ENCODE measurements at places on chromosomes 7 and 10.

GRCh38 chr10:48895803-48896195 is 43.8 kb downstream of the LRRC18 start:
- no peak for DNase-seq

DNA sequence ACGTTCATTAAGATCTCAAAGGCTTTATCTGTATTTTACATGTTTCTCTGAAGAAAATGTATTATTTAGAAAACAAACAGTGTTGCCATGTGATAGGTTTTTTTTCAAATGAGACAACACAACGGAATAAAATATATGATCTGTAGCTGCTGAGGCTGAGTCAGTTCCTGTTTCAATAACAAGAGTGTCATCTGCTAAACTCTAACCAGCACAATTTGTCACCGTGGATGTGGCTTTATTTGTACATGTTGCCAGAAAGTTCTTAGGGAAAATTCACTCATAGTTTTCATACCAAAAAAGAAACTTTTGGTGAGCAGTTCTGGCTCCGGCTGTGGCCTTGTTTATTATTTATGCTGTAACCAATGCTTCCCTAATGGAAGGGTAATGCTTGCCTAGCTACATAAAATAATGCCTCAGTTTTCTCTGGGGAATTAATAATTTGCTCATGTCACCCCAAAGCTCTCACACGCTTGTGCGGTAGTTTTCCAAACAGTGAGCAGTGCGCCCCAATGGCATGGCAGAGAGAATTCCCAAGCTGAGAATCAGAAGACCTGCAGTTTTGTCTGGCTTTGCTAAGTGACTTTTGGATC is 20.3 kb upstream of the KLF6 start:
- no peak for DNase-seq

DNA sequence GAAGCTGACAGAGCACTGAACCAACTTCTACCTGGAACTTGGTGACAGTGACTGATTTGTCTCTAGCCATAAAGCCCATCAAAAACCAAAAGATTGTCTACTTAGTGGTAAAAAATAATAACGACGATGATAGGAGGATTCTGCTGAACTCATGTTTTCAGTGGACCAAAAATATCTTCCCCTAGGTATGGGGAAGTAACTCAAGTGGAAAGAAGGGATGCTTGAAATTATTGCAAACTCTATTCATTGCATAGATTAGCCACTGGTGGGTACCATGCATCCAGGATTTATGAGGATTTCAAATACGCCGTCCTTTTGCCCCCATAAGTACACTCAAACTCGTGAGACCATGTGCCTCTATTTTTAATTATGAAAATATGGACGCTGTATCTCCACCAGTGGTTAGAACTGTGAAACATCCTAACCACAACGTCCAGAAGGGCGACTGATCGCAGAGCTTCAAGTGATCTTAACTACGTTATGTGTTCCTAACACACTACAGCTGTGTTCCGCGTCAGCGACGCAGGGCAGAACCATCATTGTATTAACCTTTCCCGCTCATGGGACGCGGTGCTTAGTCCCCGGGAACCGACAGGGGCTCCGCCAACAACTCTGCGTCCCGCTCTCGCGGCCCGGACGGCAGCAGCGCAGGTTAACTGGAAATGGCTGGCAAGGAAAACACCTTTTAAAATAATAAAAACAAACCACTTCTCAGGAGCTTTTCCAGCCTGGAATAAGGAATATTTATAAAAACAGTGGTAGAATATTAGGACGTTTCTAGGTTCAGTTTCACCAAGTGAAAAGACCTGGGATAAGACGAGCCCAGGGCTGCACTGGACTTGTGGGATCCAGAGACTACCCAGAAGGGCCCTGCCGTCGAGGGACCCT is 776 bp downstream of the PEX1 start:
- peak; percentile 24 for DNase-seq

DNA sequence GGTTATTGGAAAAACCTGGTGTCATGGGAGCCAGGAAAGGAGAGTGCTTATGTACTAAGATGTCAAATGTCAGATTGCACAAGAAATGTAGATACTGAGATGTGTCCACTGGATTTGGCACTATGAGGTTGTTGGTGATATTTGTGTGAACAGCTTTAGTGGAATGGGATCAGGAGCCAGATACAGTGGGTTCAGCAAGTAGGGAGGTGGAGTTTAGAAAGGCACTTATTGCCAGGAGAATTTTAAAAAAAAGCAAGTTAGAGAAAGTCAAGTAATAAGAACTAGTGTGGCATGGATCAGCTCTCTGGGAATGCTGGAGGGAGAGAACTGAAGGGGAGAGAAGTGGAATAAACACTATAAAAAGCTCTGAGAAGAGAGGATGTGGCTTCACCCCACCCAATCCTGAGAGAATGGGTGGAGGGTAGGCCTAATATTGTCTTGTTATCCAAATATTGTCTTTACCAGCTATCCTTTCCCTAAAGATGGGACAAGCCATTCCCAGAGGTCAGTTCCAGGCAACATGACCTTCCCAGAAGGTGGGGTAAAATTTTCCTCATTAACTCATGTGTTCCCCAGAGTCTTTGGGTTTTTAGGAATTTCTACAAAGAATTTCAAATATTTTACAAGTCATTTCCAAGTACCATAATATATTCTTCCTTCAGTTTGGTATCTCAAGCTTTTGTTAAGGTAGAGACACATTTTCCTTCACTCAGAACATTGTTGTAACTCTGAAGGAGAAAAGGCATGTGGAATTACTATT is 42.3 kb downstream of the ENTPD1 start:
- no peak for DNase-seq

DNA sequence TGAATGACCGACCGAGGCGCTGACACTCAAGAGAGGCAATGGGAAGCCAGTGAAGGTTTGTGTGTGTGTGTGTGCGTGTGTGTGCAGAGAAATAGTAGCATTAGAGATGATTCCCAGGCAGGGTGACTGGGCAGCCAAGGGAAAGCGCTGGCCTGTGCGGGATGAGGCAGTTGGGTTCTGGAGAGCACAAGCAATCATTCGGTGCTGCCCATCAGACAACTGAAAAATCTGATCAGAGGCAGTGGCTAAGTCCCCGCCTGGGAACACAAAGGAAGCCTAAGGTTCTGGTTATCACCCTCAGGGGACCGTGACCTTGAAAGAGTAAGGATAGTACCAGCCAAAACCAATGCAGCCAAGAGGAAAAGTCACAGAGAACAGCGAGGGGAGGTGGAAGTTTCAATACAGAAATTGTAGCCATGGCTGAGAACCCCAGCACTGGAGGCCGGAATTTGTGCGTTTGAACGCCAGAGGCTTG is 868 bp upstream of the PDCD4 start:
- no peak for DNase-seq

DNA sequence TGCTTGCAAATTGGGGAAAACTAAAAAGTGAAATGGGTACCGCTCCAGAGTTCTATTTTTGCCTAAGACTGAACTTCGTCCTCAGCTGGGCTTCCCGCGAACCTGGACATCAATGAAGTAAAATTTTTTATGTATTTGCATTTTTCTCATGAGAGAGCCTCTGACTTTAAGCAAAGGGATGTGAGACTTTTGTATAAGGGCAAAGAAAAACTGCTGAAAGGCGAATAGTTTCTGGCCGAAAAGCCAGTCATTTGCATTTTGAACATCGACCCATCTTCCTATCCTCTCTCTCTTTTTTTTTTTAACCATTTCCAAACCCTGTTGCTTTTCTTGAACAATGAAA is 573 bp downstream of the PMPCB start:
- no peak for DNase-seq

GRCh38 chr10:91642831-91643692 is 10.2 kb upstream of the PPP1R3C start:
- DNase-seq: no peak

GRCh38 chr7:24932815-24933214 is 47.2 kb downstream of the OSBPL3 start:
- DNase-seq: no peak

- DNase-seq: no peak
Measured at GRCh38 chr7:1301882-1302251, 69.2 kb downstream of the UNCX start.

DNA sequence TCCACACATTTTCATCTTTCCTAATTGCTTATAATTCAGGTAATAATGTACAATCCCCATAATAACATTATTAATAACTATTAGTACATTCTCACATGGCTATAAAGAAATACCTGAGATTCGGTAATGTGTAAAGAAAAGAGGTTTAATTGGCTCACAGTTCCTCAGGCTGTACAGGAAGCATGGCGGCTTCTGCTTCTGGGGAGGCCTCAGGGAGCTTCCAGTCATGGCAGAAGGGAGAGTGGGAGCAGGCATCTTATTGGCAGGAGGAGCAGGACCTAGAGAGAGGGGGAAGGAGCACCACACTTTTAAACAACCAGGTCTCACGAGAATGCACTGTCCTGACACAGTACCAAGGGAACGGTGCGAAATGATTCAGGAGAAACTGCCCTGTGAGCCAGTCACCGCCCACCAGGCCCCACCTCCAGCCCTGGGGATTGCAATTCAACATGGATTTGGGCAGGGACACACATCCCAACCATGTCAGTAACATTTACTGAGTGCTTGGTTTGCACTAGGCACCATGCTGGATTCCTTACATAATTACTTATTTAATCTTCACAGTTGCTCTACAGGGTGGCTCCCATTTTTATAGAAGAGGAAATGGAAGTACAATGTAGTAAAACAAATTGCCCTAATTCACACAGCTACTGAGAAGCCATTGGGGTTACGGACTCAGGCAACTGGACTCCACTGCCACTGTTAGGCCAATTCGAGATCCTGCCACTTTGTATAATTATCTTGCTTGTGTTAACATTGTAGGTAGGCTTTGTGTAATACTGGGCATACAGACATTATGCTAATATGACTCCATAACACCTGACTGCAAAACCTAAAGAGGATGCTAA is 8.7 kb upstream of the ESYT2 start:
- DNase-seq: no peak

- DNase-seq: no peak
Measured at GRCh38 chr10:35726846-35727245, 84.8 kb upstream of the FZD8 start.

DNA sequence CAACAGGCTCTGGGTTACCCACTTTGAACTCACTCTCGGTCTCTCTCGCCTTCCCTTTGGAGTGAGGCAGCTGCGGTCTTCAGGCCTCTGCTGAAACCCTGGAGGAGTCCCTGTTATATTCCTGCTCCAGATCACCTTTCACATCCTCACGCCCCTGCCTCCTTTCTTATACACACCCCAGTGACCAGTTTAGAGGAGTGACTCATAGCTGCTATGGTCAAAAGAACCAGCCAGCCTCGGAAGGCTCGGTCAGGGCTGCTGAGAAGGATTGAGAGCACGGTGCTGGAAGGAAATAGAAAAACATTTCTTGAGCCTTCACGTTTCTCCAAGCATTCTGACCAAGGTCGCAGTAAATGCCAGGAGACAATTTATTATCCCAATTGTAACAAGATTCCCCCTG is 28.3 kb upstream of the SVOPL start:
- no peak for DNase-seq

- DNase-seq: no peak
Measured at GRCh38 chr10:15433850-15434537, 62.9 kb upstream of the FAM171A1 start.

GRCh38 chr10:66642217-66642616 is 283.6 kb upstream of the LRRTM3 start:
- no peak for DNase-seq

- no peak for DNase-seq
Measured at GRCh38 chr10:70982443-70982842, 94.1 kb upstream of the PCBD1 start.

- DNase-seq: no peak
Measured at GRCh38 chr7:24824896-24825295, 67.6 kb upstream of the GSDME start.

- DNase-seq: no peak
Measured at GRCh38 chr10:86956848-86957448, 467 bp downstream of the MMRN2 start.

DNA sequence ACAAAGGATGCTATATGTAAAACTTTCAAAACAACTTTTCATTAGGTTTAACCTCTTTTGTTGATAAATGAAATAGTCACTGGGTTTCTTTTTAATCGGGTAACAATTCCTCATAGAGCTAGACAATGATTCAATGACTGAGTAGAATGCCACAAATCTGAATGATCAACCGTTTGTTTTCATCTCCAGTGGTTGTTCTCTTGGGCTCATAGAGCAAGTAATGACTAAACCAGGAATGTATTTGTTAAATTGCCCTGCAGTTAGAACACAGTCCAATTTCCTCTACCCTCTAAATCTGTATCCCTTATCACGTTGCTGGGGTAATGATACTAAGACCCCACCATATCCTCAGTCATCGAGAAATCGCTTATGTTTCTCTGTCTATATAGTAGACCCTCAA is 40.0 kb downstream of the CNNM1 start:
- DNase-seq: no peak

DNA sequence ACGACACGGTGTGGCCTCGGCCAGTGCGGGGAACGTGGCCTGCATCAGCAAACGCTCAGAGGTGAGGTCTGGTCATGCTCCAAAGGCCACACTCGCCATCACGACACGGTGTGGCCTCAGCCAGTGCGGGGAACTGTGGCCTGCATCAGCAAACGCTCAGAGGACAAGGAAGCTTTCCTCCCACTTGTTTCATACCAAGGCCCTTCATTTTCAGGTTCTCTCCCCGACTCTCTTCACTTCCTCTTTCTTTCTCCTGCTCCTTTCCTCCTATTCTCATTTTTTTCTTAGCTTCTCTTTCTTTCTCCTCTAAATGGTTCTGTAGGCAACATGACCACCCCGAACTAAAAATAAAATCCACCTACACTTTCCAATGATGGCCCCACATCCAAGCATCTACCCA is 384.4 kb upstream of the SHH start:
- no peak for DNase-seq

GRCh38 chr10:44968500-44969400 is 9.1 kb downstream of the RASSF4 start:
- DNase-seq: no peak

DNA sequence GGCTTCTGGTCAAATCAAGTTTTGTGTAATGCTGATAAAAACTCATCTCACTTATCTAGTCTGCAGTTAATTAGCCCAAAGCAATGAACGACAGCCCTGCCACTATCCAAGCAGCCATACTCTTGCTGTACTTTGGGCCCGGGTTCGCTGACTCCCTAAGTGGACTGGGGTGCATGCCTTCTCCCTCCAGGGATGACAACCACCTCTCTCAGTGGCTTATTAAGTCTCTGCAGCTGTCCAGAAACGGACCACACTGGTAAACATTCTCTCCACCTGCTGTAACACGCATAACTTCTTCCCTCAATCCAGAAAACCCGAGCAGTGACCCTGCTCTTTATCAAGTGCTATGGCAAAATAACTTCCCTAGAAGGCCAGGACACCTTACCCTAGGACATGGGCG is 3.9 kb downstream of the FBXW4 start:
- no peak for DNase-seq

- DNase-seq: no peak
Measured at GRCh38 chr10:78502210-78502936, 468.7 kb downstream of the RPS24 start.

- DNase-seq: no peak
Measured at GRCh38 chr7:86790383-86790782, 146.7 kb downstream of the GRM3 start.

DNA sequence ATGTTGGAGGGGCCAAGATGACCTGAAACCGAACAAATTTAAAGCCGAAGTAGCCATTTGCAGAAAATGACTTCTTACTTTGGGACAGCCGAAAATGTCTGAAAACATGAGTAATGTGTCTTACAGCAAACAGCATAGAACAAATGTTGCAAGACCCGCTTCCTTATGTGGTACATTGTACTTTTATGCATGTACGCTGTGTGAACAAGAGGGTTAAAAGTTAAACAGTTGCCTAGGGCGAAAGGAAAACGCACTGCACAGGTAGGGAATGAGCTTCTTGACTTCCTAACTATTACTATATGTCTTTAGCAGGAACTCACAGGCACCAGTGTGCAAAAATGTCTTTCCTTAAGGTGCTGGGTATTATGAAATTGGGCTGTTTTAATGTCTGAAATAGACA is 303.5 kb upstream of the MGMT start:
- no peak for DNase-seq

GRCh38 chr10:122911889-122912484 is 1.6 kb downstream of the FAM24A start:
- DNase-seq: peak; percentile 2
